ENCODE measurements at places on chromosomes 13 and 19. TPM values are rescaled to one million over a fixed set of nuclear protein-coding genes. Genes with fewer than 3 reads are reported as not detected.

- no peak for DNase-seq
Observed at GRCh38 chr13:74301258-74301935, 167.2 kb upstream of the KLF12 start.

DNA sequence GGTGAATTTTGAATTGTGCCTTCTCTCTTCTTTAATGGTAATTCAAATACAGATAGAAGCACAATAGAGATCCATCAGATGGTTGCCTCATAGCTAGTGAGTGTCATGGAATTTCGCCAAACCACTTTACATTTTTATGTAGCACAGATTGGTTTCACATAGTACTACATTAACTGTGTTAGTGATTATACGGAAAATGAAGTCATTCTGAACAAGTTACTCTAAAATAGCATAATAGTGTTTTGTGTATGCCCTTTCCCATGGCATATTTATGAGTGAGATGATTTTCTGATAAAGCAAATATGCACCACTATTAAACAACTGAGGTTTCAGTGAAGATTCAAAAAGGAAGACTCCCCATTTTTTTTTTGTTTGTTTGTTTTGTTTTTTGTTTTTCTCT, 1623.5 kb downstream of the PCDH9 start:
- DNase-seq: no peak

DNA sequence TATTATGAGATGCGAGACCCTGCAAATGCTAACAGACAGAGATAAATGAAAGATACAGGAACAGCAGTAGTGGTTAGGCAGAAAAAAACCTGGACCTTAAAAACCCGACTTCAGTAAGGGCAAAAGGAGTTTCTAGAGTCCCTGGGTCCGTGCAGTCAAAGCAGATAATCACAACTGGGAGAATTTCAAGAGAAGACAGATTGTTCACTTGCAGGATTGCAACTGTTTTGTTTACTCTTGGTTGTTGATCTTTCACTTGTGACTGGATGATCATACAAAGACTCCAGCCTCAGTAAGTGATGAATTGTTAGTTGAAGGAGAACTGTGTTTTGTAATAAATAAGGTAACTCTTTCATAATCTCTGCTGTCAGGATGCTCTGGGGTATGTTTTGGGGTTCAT, 135.1 kb downstream of the GPC6 start:
- no peak for DNase-seq

DNA sequence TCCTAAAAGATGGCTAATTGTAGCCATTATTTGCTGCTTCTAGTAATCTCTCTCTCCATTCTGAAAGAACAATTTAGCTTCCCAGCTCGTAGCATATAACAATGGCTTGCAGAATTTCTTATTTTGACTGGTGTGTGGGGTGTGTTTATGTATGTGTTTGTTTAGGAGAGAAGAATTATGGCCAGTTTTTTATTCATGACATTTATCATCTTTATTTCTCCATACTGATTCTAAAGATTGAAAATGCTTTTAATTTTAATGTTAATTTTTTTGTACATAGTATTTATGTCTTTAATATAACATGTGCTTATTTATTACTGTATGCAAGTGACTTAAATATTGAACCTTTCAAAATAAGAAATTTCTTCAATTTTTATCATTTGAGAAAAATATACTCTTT, 115.8 kb upstream of the TMTC4 start:
- no peak for DNase-seq

DNA sequence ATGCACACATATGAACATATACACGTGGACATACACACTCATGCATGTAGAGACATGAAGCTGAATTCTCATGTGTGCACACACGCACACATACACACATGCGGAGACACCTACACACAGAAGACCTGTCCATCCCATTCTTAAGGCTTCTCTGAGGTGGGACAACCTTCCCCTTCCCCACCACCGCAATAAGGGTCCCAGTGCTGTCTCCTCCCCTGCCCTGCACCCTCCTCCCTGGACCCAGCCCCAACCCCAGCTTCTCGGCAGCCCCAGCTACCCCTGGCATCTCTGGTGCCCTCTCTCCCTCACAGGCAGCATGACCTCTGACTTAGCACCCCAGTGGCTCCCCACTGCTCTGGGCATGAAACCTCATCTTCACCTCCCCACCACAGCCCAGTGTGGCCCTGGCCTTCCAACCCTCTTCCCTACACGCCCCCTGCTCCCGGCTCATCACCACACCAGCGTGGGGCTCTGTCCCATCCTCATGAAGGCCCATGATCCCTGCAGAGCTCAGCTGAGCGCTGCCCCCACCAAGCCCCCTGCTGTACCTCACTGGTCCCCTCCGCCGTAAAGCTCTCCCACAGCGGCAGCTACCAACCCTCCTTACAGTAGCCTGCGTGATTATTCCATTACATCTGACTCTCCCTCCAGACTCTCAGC, 204.1 kb upstream of the ZNF536 start:
- no peak for DNase-seq

GRCh38 chr13:99057310-99057975, 79.6 kb upstream of the DOCK9 start:
- no peak for DNase-seq

DNA sequence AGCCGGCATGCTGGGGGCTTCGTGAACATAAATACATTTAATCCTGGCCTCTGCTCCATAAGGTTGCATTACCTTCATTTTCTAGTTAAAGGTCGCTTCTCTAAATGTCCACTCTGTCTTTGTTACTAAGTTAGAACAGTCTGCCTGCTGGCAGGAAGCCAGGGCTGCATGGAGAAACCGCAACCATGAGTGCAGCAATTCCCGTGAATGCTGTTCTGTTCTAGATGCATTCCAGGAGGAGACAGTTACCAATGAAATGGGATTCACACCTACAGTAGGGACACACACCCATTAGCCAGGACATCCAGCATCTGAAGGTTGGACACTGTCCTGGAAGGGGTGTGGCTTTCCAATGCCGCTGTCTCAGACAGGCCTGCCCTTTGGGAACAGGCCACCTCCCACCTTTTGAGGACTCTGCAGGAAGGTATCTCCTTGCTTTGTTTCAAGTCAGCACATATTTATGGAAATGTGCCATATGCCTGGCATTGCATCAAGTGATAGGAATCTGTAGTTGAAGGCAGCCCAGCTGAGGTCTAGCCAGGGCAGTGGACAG, 129.7 kb downstream of the SLC7A1 start:
- no peak for DNase-seq

GRCh38 chr13:57899096-57899495, 267.6 kb downstream of the PCDH17 start:
- no peak for DNase-seq

- no peak for DNase-seq
Observed at GRCh38 chr19:42303101-42303464, 659 bp upstream of the PAFAH1B3 start.

DNA sequence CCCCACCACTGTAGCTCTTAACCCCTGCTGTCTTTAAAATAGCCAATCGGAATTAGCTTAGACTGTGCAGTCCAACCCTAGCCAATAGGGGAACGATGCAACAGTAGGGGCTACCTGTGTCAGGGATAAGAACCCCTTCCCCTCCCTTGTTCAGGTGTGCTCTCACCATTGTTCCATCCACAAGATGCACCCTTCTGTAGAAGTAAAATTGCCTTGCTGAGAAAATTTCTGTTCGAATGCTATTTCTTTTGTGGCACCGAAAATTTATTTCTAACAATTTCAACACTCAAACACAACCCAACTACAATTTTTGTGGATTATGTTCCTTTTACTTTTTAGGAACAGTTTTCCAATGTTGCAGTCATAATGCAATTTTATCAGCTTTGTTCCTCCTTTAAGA, 3.6 kb upstream of the ZNF583 start:
- no peak for DNase-seq

- DNase-seq: no peak
Observed at GRCh38 chr19:41566001-41566400, 10.0 kb upstream of the CEACAM21 start.

GRCh38 chr13:78712831-78713230, 53.9 kb upstream of the OBI1 start:
- no peak for DNase-seq

GRCh38 chr13:110206185-110206584, 100.8 kb downstream of the COL4A1 start:
- no peak for DNase-seq

DNA sequence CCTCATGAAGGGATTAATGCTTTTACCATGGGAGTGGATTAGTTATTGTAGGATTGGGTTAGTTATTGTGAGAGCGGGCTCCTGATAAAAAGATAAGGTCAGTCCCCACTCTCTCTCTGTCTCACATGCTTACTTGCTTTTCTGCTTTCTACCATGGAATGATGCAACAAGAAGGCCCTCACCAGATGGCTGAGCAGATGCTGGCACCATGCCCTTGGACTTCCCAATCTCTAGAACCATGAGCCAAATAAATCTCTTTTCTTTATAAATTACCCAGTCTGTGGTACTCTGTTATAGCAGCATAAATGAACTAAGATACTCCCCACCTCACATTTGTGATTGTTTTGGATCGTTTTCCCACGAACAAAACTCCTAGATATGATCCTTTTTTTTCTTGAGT, 353.8 kb downstream of the DNAJC15 start:
- no peak for DNase-seq

- DNase-seq: no peak
Observed at GRCh38 chr13:33545492-33545891, 259.9 kb upstream of the STARD13 start.

DNA sequence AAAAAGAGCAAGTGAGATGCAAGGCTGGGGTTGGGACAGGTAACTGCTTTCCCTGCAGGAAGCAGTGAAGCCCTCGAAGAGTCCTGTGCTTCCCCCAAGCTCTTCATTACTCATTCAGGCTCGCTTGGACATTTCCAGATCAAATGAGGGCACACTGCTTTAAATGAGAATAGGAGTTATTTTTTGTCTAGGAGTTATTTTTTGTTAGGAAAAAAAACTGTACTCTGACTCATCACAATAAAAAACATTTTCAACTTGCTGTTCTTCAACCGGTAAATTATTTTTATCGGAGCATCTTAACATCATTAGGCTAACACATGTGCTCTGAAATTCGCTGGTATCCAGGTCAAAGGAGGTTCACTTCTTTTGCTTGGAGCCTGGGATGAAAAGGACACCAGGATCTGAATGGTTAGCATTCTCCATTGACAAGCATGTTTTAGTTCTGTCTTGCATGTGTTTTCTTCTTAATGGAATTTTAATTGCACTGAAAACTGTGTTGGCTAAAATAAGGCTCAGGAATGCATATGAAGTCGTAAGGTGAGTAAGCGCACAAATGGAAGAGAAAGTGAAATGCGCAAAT, 80.7 kb upstream of the STK24 start:
- no peak for DNase-seq

Gene ELAVL3
- 0.05 TPM for total RNA-seq

Gene PRKD2
- 73.5 TPM for total RNA-seq

Gene ZNF480
- total RNA-seq: 11.5 TPM

Gene ALOX5AP
- not detected for total RNA-seq

Gene MISP3
- 5.2 TPM for total RNA-seq

Gene DIRAS1
- total RNA-seq: 33.7 TPM

Gene ZNF730
- total RNA-seq: not detected

Gene CEACAM20
- total RNA-seq: not detected

Gene SIGLECL1
- not detected for total RNA-seq

Gene ZNF724
- total RNA-seq: 7.1 TPM

All from HCT116 (cell line).